Stimulated activated CD4-positive, alpha-beta T cell treated with anti-CD3 and anti-CD28 coated beads, Interleukin-1b, Interleukin-23, amount 100 ng/mL, for 1 hour (primary cell): ENCODE measurements at places on chromosomes 1 and 21.

- DNase-seq: no peak
Measured at GRCh38 chr21:38714999-38715398, 90.7 kb upstream of the ETS2 start.

DNA sequence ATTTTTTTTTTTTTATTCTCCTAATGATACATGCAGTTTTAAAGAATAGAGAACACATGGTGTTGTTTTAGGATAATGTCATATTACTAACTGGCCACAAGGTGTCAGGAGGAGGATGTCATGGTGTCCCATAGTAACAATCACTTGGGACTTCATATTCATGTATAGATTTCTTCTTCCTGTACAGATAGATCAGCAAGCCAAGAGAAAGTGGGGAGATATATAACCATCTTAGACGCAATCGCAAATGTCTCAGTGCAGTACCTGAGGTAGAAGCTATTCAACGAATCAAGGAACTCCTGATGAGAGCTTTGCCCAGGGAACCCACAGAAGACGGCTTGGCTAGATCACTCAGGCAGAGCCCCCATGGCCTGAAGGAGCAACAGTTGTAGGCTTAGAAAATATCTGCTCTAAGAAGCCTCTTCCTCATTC lies 12.3 kb downstream of the OR2T11 start:
- DNase-seq: no peak

DNA sequence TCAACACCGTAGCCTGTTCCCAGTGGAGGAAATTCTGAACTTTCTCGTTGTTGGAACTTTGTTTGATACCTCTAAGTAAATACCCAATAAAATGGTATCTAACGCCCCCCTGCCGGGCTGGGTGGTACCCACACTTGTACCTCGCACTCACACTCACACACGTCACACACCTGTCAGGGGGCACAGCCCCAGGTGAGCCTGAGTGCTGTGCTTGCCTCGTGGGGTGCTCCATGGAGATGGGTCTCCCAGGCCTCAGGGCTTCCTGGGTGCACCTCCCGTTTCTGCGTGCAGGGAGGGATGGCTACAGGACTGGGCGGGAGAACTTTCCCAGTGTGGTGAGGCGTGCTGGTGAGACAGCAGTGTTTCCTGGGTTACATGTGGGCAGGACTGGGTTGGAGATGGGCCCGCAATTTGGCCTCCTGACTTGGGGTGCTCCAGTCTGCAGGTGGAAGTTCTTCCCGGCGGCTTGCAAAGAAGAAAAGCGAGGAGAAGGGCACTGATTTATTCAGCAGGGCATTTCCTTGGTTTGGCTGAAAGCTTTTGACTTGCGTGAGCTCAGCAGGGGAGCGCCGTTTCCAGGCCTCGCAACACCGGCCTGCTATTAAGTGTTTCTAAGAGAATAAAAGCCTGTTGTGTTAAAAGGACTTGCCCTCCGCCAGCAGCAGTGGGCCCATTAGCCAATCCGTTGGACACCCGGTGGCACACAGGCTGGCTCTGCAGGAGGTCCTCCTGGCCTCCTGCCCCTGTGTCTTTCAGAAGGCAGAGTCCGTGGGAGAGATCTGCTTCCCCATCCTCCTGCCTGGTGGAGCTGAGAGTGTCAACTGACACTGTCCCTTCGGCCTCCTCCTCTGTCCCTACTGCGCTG lies 79.7 kb downstream of the KIF26B start:
- DNase-seq: no peak

DNA sequence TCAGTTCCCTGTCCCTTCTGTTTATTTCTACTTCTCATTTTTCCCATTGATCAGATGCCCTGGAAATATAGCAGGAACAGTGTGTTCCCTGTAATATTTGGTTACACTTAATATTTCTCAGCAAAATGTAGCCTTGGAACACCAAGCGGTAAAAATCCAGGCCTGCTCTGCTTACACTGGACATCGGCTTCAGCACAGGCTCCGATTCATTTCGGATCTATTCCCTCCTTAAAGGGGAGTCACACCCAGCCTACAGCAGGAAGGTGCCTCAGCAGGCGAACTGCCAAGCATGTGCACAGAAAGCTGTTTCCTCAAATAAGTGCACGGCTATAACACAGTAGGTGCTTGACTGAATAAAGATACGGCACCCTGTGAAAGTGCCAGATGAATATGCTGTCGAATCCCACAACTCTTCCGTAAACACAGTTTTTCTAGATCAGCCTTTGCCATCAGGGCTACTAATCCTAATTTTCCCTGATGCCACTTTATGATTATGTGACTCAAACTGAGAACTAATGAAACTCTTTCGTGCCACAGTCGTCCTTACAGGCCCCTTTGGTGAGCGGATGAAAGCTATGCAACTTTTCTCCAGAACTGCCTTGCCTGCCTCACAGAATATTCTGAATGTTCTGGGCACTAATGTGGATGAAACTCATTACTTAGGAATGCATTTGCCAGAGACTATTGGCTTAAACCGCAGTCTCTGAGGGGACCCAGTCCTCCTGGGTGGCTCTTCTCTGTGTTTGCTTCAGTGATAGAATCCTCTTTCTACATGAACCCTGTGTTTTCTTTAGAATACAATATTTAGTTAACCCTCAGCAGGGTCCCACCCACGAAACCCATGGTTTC lies 275.5 kb upstream of the RUNX1 start:
- DNase-seq: no peak

- DNase-seq: no peak
Measured at GRCh38 chr1:45620588-45621500, 3.0 kb downstream of the CCDC17 start.

DNA sequence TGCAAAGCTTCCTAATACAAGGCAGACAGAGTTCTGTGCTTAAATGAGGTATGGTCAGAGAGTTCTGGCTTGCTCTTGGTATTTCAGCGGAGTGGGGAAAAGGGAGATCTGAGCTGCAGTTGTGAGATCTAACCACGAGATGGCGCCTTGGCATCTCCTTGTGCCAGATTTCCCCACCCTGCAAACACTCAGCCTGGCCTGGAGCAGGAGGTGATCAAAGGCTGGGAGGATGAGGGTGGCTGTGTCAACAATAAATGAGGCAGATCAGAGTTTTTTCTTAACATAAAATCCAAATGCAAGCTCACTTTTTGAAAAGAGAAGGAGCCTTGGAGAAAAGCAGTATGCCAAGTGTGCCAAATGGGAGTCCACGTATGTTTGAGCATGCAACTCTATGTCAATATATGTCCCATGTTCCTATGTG lies 4.1 kb upstream of the TFAP2E start:
- DNase-seq: no peak

DNA sequence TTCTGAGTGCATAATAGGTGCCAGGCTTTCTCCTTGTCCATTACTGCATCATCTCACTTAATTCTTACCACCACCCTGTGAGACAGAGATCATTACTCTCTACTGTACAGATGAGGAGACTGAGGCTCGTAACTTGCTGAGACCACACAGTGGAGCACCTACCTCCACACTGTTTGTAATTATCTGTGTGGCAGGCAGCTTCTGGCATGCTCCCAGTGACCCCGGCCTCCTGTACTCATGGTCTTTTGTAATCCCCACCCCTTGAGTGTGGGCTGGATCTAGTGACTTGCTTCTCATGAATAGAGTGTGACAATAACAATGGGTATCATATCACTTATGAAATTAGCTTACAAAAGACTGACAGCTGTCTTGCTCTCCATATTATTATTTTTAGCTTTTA lies 407.3 kb downstream of the MATN1 start:
- no peak for DNase-seq

GRCh38 chr1:213622365-213623063 lies 365.3 kb upstream of the PROX1 start:
- DNase-seq: no peak

- DNase-seq: no peak
Measured at GRCh38 chr1:213618094-213618493, 369.7 kb upstream of the PROX1 start.

- DNase-seq: no peak
Measured at GRCh38 chr1:25715888-25716287, 84.1 kb upstream of the SELENON start.

DNA sequence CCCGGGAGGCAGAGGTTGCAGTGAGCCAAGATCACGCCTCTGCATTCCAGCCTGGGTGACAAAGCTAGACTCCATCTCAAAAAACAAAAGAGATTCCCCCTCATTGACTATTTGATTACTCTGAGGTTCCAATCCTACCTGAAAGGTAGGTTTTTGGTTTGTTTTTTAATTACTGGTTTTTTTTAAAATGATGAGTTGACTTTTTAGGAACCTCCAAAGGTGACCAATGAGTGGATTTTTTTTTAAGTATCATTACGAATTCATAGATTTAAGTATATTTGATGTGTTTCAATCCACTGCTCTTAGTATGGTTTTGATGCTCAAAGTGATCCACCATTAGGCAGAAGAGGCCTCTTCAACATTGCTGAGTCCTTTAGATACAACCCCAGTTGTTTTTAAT lies 47.9 kb upstream of the LAX1 start:
- DNase-seq: no peak

DNA sequence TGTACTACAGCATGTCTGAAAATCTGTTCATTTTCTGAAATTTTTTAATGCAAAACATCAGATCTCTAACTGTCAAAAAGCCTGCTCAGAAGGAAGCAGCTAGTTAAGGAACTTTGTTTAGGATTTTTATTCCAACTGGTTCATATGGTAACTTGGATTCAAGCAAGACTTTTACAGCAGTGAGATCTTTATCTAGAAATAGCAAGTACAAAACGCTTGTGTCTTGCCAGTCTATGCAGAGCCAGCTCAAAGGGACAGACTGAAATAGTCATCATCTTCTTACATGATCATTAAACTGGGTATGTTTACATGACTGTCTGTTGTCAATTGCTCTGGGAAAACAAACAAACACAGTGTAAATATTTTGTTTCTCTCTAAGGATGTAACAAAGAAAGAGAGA lies 37.6 kb downstream of the DDAH1 start:
- no peak for DNase-seq

DNA sequence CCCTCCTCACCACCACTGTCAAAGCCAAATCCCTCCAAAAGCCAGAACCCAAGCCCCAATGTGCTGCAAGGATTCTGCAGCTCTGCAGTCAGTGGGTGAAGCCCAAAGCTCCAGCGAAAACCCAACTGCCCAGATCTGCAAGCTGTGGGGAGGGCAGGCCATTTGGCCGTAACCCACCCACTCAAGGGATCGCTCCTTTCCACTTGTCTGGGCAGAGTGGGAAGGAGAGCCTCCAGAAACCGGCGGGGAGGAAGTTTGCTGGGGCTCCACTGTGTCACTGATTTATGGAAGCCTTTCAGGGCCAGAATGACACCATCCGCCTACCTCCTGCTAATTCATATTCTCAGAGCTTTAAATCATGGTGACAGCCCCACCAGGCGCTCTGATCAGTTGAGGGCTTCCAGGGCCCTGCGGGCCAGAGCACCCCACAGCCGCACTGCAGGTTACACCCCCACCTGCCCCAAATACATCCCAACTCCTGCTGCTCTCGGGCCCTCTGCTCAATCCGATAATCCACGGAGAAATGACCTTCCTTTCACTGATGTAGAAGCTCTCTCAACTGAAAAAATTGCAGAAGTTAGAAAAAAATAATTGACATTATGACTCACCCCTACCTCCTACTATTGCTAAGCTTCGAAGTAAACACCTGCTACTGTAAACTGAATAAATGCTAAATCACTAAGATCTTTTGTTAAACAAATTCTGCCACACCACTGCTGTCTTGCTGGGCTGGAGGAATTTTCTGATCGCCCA lies 40.6 kb upstream of the RAB4A start:
- DNase-seq: no peak

GRCh38 chr1:106960412-106960811 lies 96.1 kb upstream of the PRMT6 start:
- no peak for DNase-seq
